ENCODE measurements at places on chromosomes 13 and 19.

DNA sequence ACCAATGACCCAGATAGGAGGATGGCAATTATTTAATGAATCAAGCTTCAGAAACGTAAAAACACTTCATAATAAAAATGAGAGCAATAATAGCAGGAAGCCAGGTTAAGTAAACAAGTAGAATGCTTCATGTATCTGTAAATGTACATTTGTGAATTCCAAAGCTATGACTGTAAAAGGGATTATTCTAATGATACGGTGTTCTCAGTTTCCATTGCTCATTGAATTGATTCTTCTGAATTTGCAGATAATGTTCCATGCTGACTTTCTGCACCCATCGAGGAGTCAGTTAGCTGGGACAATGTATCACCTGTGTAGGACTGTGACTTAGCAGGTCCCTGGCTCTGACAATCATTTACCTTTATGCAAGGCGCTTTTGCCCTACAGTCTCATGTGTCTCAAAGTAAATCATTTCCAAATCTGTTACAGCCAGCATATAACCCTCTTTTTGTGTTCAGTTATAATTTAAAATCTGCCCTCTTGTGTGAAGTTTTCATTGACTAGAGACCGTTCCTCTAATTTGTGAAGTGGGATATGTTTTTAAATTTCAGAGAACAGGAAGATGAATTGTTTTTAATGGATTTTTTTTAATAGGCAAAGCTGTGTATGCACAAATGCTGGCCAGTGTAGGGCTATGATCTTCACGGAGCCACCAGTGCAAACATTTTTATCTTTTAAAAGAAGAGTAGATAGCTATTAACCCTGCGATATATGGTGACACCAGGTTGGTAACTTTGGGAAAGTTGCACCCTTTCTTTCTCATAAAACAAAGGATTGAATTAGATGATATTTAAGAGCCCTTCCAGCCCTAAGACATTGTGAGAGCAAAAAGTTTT lies 267.1 kb downstream of the KLF5 start:
- no peak for DNase-seq

- DNase-seq: no peak
Observed at GRCh38 chr19:347946-348861, 3.6 kb upstream of the MIER2 start.

- no peak for DNase-seq
Observed at GRCh38 chr19:42010245-42011126, 16.5 kb upstream of the ATP1A3 start.

- DNase-seq: no peak
Observed at GRCh38 chr19:17620696-17621095, 65.2 kb downstream of the COLGALT1 start.

GRCh38 chr19:37855098-37855497 lies 51.3 kb downstream of the WDR87 start:
- DNase-seq: no peak

DNA sequence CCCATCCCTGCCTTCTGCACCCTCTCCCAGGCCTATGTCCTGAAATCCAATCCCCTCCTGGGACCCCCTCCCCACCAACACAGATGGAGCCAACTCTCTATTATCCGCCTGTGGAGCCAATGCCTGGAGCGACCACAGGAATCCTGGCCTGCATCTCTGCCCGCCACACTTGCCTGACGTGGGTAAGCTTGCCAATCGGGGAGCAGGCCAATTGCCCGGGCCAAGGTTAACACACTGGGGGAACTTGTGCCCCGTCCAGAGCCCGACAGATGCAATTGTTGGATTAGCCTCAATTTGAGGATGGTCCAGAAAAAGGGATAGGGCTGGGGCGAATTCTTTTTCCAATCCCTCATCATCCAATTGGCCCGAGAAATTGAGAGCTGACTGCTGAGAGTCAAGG lies 5.9 kb downstream of the WIZ start:
- DNase-seq: no peak

DNA sequence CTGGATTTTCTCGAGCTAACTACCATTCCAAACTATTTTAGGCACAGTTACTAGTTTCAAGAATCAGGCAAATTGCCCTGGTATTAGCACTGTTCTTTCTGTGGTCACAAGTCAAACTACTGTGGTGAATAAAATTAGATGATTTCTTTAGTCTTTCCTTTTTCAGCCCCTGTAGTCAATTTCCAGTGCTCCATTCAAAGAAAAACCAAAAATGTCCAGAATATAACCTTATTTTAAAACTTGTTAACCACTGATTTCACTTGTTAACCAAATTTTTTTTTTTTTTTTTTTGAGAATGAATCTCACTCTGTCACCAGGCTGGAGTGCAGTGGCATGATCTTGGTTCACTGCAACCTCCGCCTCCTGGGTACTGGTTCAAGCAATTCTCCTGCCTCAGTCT lies 50.6 kb upstream of the USPL1 start:
- no peak for DNase-seq

GRCh38 chr13:83883061-83883523 lies 818 bp upstream of the SLITRK1 start:
- DNase-seq: no peak

DNA sequence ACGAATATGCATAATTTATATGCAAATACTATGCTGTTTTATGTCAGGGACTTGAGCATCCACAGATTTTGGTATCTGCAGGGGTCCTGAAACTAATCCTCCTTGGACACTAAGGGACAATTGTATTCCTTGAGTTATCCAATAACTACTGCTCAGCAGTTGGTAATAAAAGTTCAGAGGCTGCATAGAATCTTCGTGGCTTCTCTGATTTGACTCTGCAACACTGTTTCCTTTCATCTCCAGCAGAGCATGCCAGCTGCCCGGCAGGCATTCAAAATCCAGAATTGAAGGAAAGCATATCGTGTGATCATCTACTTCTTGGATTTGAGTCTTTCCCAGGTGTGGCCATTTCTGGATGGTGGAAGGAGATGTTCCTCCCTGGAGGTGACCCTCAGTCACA lies 64.5 kb upstream of the MRI1 start:
- DNase-seq: no peak

- no peak for DNase-seq
Observed at GRCh38 chr19:2363419-2363818, 3.4 kb downstream of the TMPRSS9 start.

- DNase-seq: no peak
Observed at GRCh38 chr13:109314101-109314500, 472.3 kb downstream of the IRS2 start.

DNA sequence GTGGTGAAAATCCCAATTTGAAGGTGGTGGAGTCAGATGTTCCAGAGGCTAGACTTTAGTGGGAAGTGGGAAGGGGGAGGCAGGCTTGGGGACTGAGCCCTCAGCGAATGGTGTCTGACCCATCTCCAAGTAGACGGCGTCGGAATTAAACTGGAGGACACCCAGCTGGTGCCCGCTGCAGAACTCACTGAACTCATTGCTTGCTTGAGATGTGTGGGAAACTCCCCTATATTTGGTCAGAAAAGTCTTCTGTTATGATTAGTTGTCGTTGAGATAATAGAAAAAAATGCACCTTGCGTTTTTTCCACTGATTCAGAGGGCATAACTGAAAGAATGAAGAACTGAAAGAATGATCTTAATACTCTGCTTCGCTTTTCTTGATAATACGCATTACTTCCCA lies 871 bp upstream of the ZNF583 start:
- DNase-seq: no peak

- DNase-seq: no peak
Observed at GRCh38 chr19:58568453-58569130, 4.5 kb downstream of the MZF1 start.

DNA sequence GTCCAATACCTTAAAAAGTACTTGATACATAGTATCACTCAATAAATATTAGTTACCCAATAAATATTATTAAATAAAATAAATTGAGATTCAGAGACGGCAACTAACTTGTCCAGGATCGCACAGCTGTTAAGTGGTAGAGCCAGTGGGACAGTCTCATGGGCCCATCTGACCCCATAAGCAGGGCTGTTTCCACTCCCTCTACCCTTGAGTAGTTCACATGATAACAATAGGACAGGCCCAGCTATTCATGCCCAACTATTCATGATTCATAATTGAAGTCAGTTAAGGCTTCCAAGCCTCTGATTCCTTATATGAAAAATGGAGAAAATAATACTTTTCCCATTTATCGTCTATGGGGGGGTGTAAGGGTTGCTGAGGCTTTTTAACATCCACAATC lies 78.2 kb downstream of the C13orf42 start:
- DNase-seq: no peak

- DNase-seq: no peak
Observed at GRCh38 chr19:34131100-34131499, 41.2 kb upstream of the LSM14A start.

Measured in stimulated activated CD8-positive, alpha-beta memory T cell treated with anti-CD3 and anti-CD28 coated beads, Interleukin-15, amount 100 ng/mL, for 4 hours (primary cell).